ENCODE measurements at places on chromosomes 16 and 17.

DNA sequence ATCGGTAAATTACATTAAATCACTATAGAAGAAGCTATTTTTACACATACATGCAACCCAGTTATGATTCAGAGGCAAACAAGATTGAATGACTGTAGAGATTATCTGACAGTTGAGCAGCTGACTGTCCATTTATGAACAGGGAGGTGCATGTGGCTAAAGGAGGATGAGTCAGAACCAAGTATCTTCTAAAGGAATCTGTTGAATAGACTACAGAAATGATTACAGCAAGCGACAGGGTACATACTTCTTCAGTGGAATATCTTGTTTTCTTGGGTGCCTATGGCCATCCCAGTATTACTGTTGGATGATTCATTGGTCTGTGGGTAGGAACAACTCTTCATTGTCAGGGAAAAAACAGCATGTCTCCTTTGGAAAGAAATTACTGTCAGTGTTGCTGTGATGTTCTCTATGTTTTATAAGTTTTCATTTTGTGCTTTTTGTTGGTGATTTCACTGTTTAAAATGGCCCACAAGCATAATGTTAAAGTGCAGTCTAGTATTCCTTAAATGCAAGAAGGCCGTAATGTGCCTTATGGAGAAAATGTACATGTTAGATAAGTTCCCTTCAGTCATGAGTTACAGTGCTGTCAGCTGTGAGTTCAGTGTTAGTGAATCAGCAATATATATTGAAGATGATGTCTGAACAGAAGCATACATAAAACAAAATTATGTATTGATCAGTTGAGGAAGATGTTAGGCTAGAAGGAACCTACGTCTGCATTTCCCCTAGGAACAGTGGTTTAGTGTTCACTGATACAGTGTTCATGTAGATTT, 27.0 kb downstream of the CBFB start:
- DNase-seq: no peak

- peak; percentile 59 for DNase-seq
These were observed 480 bp upstream of the PROCA1 start for GRCh38 chr17:28712032-28712704.

- DNase-seq: no peak
These were observed 19.0 kb upstream of the XYLT2 start for GRCh38 chr17:50326831-50327364.

DNA sequence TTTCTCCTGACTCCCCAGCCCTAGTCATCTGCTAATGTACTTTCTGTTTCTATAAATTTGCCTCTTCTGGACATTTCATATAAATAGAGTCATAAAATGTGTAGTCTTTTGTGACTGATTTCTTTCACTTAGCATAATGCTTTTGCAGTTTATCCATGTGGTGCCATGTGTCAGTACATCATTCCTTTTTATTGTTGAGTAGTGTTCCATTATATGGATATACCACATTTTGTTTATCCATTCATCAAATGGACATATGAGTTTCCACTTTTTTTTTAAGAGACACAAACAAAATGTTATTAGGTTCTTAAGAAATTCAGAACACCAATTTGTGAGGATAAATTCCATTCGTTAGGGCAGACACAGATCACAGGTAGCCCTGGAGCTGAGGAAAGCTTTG, 11.0 kb downstream of the DBF4B start:
- no peak for DNase-seq

DNA sequence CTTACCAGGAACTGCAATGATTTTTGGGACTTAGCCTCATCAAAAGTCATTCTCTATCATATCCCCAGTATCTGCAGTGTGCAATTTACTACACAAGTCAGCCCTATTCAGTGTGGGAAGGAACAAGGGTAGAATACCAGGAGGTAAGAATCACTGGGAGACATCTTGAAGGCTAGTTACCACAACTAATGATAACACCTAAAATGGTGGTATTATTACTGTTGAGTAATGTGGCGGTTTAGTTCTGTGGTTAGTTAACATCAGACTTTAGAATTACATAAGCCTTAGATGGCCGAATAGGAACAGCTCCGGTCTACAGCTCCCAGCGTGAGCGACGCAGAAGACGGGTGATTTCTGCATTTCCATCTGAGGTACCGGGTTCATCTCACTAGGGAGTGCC, 567.9 kb upstream of the CDH11 start:
- no peak for DNase-seq

GRCh38 chr17:31596382-31597323, 205.2 kb downstream of the RAB11FIP4 start:
- DNase-seq: no peak

- DNase-seq: no peak
These were observed 1.9 kb upstream of the HEXD start for GRCh38 chr17:82416264-82416663.

- no peak for DNase-seq
These were observed 69.7 kb downstream of the NLK start for GRCh38 chr17:28112181-28112580.

- DNase-seq: no peak
These were observed 413.5 kb downstream of the CPPED1 start for GRCh38 chr16:12390074-12390605.

DNA sequence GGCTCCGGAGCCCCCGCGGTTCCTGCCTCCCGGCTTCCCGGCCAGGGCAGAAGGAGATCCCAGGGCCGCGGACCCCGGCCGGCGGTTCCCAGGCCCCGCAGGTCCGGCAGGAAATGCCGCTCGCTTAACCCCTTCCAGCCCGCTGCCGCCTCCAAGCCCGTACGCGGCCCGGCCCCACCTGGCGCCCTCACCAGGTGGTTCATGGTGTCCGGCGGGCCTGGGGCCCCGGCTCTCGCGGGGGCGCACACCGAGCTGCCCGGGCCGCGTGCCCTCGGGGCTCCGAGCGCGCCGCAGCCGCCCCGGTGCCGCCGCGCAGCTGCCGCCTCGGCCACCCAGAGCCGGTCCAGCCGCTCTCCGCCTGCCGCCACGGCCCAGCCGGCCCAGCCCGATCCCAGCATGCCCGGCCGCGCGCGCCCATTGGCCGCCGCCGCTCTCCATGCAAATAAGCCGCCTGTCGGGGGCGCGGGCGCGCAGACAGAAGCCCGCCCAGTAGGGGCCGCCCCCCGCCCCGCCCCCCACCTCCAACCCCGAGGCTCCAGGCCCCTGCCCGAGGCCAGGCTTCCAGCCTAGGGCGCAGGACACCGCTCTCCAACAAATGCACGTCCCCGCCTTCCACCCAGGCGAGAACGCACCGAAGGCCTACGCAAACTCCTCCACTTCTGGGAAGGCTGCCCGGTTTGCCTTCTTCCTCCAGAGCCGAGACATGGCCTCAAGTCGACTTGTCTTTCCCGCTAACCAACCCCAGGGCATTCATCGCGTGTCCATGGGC, at the start of gene BCAR1:
Gene BCAR1 (minus strand): TSS at position 345 of the 769 bp plus-strand sequence. CDS start 142 bp downstream, at position 203.
- no peak for DNase-seq

DNA sequence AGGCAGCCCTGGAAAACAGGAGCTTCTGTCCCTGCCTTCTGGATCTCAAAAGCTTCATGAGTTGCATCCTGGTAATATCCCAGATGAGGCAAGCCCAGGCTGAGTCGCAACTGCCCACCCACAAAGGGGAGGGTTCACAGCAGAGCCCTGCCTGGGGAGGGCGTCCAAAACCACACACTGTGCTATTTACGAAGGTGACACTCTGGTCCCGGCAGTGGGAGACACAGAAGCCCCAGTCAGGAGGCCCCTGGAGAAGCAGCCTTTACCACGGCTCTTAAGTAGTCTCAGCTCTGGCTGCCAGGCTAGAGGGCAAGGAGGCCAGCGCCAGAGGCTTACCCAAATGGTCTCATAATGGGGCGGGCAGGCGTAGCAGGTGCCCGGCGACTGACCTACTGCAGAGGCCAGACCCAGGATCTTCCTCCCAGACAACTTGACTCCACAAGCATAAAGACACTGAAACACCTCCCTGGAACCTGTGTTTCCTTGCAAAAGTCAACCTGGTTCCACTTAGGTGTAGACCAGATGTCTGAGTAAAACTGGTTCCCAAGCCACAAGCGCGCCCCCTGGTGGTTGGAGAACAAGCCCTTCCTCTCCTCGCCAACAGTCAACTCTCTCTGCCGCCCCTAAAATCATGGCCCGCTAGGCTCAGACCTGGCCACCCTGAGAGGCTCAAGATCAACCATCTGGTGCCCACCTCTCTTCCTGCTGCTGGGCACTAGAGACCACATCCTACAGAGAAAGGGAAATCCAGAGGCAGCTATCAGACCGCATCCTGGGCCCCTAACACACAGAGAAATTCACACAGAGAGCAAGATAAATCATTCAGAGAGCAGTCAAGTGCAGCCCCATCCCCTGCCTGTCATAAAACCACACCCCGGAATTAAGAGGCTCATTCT, 5.2 kb downstream of the AXIN2 start:
- peak; percentile 96 for DNase-seq

- no peak for DNase-seq
These were observed 616.2 kb downstream of the WWOX start for GRCh38 chr16:78715673-78716072.

DNA sequence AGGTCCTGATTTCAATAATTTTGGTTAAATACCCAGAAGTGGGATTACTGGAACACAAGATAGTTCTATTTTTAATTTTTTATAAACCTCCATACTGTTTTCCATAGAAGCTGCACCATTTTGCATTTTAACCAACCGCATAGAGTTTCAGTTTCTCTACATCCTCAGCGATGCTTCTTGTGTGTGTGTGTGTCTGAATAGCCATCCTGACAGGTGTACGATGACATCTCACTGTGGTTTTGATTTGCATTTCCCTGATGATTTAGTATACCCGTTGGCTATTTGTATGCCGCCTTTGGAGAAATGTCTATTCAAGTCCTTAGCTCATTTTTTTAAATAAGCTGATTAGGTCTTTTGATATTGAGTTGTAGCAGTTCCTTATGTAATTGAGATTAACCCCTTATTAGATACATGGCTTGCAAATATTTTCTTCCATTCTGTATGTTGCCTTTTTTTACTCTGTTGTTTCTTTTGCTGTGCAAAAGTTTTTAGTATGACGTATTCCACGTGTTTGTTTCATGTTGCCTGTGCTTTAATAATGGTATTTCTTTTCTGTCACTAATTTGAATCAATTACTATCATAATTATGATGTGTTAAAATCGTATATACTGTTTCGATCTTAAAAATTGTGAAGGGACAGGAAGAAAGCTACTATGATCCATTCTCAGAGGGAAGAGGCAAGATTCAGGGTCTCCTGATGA, 227.2 kb upstream of the MON1B start:
- no peak for DNase-seq

DNA sequence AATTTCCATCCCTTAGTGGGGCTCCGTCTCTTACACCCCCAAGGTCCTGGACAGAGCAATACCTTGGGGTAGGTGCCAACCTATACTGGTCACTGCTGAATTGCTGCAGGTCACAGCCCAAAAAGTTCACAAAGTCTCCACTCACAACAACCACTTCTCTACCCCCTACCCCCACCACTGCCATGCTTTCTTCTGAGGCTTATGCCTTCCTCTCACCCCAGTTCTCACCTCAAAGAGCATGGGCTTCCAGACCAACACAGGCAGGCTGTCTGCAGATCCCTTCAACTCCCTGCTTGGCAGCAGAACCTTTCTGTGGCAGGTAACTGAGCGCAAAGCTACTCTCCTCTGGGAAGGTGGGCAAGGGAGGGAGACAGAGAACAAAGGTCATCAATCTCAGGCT, 35.5 kb downstream of the C16orf78 start:
- DNase-seq: no peak

- DNase-seq: no peak
These were observed 9.8 kb downstream of the PHB1 start for GRCh38 chr17:49404906-49405305.

DNA sequence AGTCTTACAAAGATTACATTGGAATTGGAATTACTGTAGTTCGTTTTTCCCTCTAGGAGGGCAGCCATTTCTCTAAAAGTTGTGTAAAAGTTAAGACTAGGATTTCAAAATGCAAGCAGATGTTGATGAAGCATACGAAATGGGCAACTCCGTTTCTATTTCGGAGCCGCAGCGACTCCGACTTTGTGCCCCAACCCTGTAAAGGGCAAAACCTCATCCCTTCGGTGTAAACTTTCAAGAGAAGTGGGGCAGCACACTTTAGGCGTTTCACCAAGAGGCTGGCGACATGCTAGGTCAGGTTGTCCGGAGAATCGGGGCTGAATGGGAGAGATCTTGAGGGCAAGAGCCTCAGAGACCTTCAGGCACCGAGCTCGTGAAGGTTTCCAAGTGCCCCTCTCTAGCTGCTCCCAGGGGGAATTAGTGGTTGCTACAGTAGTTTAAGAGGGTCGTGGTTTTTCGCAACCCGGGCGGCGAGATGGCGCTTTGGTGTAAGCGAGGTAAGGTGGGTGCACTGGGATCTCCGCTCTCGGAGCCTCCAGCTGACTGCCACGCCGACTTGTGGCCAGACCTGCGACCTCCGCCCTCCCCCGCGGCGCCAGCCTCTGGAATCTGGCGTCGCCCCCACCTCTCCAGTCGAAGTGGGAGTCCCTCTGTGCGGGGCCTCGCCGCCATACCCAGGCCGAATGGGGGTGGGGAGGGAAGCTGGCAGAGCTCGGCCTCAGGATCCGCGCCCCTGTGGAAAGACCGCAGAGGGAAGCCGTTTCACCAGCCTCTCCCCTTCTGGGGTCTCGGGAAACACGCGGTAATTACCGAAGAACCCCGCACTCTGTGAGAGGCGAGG, 1.0 kb upstream of the HEXIM2 start:
- peak; percentile 63 for DNase-seq

- DNase-seq: no peak
These were observed 15.9 kb downstream of the RGS11 start for GRCh38 chr16:259814-260253.

- DNase-seq: peak; percentile 90
These were observed 12.7 kb upstream of the ALDOA start for GRCh38 chr16:30052671-30053372.

GRCh38 chr17:80036715-80037477, 454 bp downstream of the CCDC40 start:
- DNase-seq: peak; percentile 11
